ENCODE measurements at places on chromosomes 1 and 21. TPM values are rescaled to one million over a fixed set of nuclear protein-coding genes. Genes with fewer than 3 reads are reported as not detected.

DNA sequence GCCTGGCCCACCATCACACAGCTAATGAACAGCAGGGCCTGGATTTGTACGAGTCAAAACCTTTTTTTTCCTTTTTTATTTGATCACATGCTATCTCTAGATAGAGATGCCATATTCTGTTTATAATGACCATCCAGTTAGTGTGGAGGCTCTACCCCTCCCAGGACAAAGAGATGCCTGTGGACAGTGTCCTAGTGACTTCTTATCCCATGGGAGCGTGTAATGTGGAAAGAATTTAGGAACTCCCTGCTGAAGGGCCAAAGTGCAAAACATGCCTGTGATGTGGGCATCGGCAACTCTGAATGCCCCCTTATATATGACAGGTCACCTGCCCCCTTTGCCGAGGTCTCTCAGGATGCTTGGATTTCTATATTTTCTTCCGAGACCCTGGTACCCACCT, 292.2 kb downstream of the RRAGC start:
- no peaks in the 10 kb centered on the region for H3K27me3 ChIP-seq
- no peaks in the 10 kb centered on the region for H3K36me3 ChIP-seq
- H3K4me3 ChIP-seq: no peak overlapping the region
- no peaks in the 10 kb centered on the region for H3K4me1 ChIP-seq

GRCh38 chr1:151853411-151853943, at the start of gene THEM5:
Gene THEM5, minus strand, starts transcription at chr1:151853712. Its CDS starts 147 bp downstream, at chr1:151853565.
- H3K27me3 ChIP-seq: no peaks in the 10 kb centered on the region
- no peak within 1 kb of the TSS for H3K27ac ChIP-seq
- H3K4me3 ChIP-seq: no peak within 1 kb of the TSS
- no peaks in the 10 kb centered on the region for H3K4me1 ChIP-seq
- no peak for DNase-seq
- no peaks in the 10 kb centered on the region for H3K36me3 ChIP-seq

GRCh38 chr1:66380452-66381212, 153.3 kb upstream of the SGIP1 start:
- H3K36me3 ChIP-seq: no peaks in the 10 kb centered on the region
- H3K27ac ChIP-seq: no peak overlapping the region
- no peaks in the 10 kb centered on the region for H3K27me3 ChIP-seq
- DNase-seq: no peak

GRCh38 chr1:194289569-194290266, 1103.3 kb upstream of the B3GALT2 start:
- H3K27me3 ChIP-seq: no peaks in the 10 kb centered on the region
- DNase-seq: no peak
- H3K4me1 ChIP-seq: no peaks in the 10 kb centered on the region
- no peak overlapping the region for H3K4me3 ChIP-seq

GRCh38 chr1:17557986-17558385, 18.5 kb downstream of the ARHGEF10L start:
- no peak overlapping the region for H3K4me3 ChIP-seq
- no peaks in the 10 kb centered on the region for H3K27me3 ChIP-seq
- no peaks in the 10 kb centered on the region for H3K4me1 ChIP-seq
- no peak for DNase-seq
- no peak overlapping the region for H3K27ac ChIP-seq

DNA sequence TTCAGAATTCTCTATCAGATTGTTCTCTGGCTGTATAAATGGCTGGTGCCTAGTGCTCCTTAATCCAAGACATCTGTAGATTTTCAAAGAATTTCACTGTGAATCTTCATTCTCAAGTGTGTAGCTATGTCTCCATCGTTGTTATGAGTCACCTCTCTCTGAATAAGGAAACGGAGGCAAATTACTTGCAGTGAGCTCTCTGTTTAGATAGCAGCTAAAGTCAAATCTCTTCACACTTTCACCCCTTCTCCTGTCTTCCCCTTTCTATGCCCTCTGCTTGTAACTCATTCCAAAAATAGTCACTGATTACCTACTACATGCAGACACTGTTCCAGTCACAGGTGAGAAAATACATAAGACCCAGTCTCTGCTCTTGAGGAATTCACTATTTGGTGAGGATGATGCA, 39.7 kb downstream of the CHML start:
- no peaks in the 10 kb centered on the region for H3K27me3 ChIP-seq
- H3K36me3 ChIP-seq: no peaks in the 10 kb centered on the region
- DNase-seq: no peak
- H3K27ac ChIP-seq: no peak overlapping the region
- H3K4me1 ChIP-seq: no peaks in the 10 kb centered on the region

DNA sequence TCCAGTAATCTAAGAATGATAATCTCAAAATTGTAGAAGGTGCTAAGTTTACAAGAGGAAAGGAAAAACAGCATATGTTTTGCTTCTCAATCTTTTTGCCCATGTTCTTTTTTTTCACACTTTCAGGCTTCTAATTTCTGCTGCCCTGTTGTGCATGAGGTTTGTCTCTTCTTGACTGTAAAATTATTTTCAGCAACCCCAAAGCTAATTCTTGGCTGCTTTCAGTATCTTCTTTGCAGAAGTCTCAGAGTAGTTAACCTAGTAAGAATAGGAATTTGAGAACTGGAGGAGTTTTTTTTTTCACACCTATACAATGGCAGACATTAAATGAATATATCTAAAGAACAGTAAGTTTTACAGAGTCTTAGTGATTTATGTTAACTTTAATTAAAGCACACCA, 26.4 kb downstream of the DENND2D start:
- H3K4me3 ChIP-seq: no peak overlapping the region
- DNase-seq: no peak
- peaks cover 30% of the 10 kb centered on the region for H3K36me3 ChIP-seq
- H3K27me3 ChIP-seq: no peaks in the 10 kb centered on the region
- no peak overlapping the region for H3K27ac ChIP-seq

The PPM1J gene
- total RNA-seq: 5.5 TPM

All from right atrium auricular region (tissue), 2 donors.